ENCODE measurements at places on chromosomes 6 and 20. TPM values are rescaled to one million over a fixed set of nuclear protein-coding genes. Genes with fewer than 3 reads are reported as not detected.

Gene TNF
- 1.3 TPM for total RNA-seq

Gene SLC35F1
- under 0.01 TPM for total RNA-seq

GRCh38 chr6:16434885-16435284, 196.5 kb downstream of the GMPR start:
- peaks cover 6% of the 10 kb centered on the region for H3K4me1 ChIP-seq
- H3K27me3 ChIP-seq: no peaks in the 10 kb centered on the region
- no peak for DNase-seq
- no peak overlapping the region for H3K27ac ChIP-seq
- H3K36me3 ChIP-seq: no peaks in the 10 kb centered on the region

DNA sequence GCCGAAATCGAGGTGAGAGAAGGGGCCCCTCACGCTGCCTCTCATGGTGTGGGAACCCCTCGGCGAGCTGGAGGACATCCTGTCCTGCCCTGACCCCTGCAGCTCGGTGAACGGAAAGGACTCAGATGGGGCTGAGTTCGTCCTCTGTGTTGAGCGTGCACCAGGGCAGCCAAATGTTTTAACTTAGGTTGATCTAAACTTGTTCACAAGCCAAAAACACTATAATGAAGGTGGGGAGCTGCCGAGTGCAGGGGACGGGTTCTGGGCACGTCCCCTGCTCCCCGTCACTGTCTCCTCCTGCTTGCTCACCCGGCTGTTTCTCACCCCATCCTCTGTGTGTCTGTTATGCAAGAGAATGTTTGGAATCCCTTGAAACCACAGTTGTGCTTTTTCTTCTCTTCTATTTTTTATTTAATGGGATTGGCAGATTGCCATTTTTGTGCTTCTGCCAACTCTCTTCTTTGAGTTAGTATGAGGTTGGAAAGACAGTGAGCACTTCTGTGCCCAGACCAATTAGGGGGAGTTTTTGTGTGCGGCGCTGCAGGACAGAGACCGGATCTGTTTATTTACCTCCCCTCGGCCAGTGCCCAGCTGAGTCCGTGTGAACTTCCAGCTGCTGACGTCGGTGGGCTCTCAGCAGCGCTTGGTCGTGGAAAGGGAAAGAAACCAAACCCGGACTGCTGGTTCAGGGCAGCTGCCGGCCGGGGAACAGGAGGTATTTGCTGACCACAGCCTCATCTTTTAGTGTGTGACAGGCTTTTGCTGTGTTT, 158.1 kb downstream of the DTNBP1 start:
- peak; percentile 61 for DNase-seq
- H3K4me3 ChIP-seq: no peak overlapping the region
- H3K27me3 ChIP-seq: no peaks in the 10 kb centered on the region
- no peaks in the 10 kb centered on the region for H3K36me3 ChIP-seq
- H3K4me1 ChIP-seq: peaks cover 19% of the 10 kb centered on the region
- H3K27ac ChIP-seq: peak overlapping the region; percentile 55

GRCh38 chr6:132070356-132070755, 119.2 kb upstream of the CCN2 start:
- H3K4me3 ChIP-seq: no peak overlapping the region
- no peak overlapping the region for H3K27ac ChIP-seq
- no peak for DNase-seq
- no peaks in the 10 kb centered on the region for H3K36me3 ChIP-seq
- no peaks in the 10 kb centered on the region for H3K4me1 ChIP-seq
- H3K27me3 ChIP-seq: no peaks in the 10 kb centered on the region

- H3K27ac ChIP-seq: no peak overlapping the region
- H3K4me3 ChIP-seq: no peak overlapping the region
- no peaks in the 10 kb centered on the region for H3K27me3 ChIP-seq
- DNase-seq: no peak
- no peaks in the 10 kb centered on the region for H3K36me3 ChIP-seq
Measured at GRCh38 chr20:51734876-51735720, 33.1 kb downstream of the ATP9A start.

GRCh38 chr20:40565001-40565681, 123.9 kb downstream of the MAFB start:
- H3K27me3 ChIP-seq: no peaks in the 10 kb centered on the region
- no peak for DNase-seq
- H3K4me3 ChIP-seq: no peak overlapping the region

DNA sequence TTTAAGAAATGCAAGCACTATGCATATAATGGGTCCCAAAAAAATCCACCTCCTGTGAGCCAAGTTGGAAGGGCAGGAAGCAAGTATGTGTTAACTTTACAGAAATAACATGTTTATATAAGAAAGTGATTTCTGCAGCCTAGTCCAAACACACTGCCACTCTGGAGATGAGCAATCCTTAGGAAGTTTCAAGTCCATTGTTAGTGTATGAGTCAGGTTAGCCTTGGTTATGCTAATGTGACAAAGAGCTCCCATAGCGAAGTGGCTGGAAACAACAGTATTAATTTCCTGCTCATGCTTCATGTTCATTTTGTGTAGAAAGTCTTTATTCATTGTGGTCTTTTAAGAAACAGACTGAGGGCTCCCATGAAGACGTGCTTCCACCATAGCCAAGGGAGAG, 121.4 kb downstream of the TBXT start:
- DNase-seq: no peak
- no peaks in the 10 kb centered on the region for H3K27me3 ChIP-seq
- H3K27ac ChIP-seq: no peak overlapping the region
- peaks cover 17% of the 10 kb centered on the region for H3K4me1 ChIP-seq
- H3K4me3 ChIP-seq: no peak overlapping the region

All from body of pancreas (tissue), 4 donors.